CD4-positive, alpha-beta memory T cell (primary cell): ENCODE measurements at places on chromosomes 5 and 9.

DNA sequence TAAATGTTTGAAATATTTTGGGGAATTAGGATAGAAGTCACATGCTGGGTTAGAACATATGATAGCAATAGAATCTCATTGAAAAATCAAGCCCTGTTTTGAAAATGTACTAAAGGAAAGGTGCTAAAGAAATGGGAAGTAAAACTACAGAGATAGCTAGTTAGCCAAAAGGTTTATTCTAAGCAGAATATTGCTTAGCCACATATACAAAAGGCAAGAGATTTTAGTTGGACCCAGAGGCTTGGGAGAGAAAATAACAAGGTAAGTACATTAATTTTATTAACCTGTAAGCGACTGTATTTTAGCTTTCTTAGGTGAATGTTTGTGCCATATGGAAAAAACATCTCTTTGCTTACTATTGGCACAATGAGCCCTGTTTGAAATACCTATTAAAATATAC is 108.3 kb downstream of the RPS23 start:
- DNase-seq, result no peak

GRCh38 chr5:14445013-14445412 is 136.6 kb upstream of the OTULINL start:
- no peak for DNase-seq

DNA sequence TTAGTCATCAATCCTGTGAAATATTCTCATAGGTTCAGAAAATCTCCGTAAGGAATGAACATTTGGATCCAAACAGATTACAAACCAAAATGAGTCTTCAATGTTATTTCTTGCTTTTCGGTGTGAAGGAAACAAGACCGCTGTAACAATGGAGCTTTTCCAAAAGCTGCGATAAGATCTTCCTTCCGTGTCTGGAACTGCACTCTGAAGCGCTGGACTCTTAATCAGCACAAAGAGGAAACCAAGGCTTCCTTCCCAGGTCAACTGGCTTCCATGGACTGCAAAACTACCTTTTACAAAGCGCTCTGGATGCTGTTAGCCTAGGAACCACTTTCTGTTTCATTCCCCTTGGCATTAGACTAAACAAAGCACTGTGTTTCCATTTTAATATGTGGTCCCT is 137.9 kb upstream of the BASP1 start:
- DNase-seq, result no peak

- no peak for DNase-seq
These were observed 190.6 kb upstream of the C9orf72 start for GRCh38 chr9:27763831-27764230.

- no peak for DNase-seq
These were observed 61.2 kb upstream of the GABRA1 start for GRCh38 chr5:161786686-161787085.

GRCh38 chr5:6143523-6143922 is 234.8 kb downstream of the MED10 start:
- no peak for DNase-seq

DNA sequence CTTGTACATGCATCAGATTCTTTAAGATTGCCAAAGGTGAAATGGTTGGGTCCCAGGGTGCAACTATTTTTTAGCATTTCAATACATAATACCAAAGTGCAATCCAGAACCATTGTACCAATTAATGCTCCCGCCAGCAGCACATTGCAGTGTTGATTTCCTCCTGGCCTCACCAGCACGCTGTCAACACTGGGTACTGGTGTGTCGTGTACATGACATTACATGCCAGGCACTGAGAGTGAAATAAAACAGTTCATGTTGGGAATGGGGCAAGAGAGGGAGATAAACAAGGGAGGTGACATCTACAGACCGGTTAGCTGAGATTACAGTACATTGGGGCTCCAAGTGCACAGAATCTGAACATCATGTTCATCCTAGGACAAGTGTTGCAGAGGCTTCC is 37.8 kb downstream of the HMGCS1 start:
- DNase-seq, result no peak

- DNase-seq, result no peak
These were observed 21.4 kb downstream of the PJA2 start for GRCh38 chr5:109388407-109388806.

DNA sequence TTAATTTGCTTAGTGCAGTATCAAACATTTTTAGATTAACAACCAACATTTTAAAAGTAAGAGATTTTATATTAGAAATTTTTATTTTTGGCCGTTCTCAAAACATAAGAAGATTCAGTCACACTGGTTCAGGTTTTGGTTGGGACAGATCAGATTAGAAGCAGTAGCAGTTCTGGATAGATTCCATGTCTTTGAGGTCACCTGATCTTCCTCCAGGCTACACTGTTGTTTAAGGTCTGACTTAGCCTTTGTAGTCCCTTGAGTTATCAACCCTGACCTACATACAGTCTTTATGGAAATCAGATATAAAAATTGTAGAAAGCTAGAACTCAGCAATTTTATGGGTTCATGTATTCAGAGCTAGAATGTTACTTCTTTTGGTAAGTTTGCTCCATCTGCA is 910.0 kb upstream of the WWC1 start:
- DNase-seq, result no peak

GRCh38 chr5:114412510-114413171 is 50.8 kb downstream of the KCNN2 start:
- no peak for DNase-seq

GRCh38 chr5:76696251-76696650 is 19.7 kb upstream of the F2R start:
- DNase-seq, result no peak

GRCh38 chr9:74083681-74084433 is 413.3 kb upstream of the RORB start:
- DNase-seq, result no peak

DNA sequence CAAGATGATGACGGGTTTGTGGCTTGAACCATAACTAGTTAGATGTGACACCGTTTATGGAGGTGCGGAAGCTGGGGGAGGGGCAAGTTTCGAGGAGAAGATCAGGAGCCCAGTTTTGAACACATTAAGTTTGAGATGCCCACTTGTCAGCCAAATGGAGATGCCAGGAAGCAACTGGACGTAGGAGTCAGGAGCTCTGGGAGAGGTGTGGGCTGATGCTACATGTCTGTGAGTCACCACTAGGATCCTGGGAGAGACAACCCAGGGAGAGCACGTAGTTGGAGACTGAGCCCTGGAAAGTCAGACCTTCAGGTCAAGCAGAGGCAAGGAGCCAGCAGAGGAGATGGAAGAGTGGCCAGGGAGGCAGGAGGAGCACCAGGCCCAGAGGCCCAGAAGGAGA is 48.8 kb upstream of the SLC25A51 start:
- no peak for DNase-seq

GRCh38 chr9:109799792-109800191 is 19.8 kb downstream of the PALM2AKAP2 start:
- no peak for DNase-seq

GRCh38 chr5:56456002-56456401 is 222.9 kb upstream of the ANKRD55 start:
- no peak for DNase-seq

GRCh38 chr5:111742177-111742994 is 14.6 kb downstream of the NREP start:
- no peak for DNase-seq
